Activated naive CD4-positive, alpha-beta T cell (primary cell): ENCODE measurements at places on chromosomes 7 and 10.

DNA sequence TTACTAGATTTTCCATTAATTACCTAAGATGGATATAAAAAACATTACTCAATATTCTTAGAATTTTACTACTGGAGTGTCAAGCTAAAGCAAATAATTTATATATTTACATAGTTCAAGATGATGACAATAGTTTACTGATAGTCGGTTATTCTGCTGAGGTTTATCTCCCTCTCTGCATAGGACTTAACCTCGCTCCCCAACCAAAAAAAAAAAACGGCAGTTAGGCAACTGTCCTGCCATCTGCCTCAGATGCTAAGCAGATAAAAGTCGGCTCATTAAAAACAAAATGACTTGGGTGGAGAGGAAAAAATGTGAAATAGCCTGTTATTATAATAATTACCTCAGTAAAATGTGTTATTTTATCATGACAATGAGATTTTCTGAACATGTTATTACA is 14.0 kb upstream of the ITGB8 start:
- DNase-seq, result no peak

DNA sequence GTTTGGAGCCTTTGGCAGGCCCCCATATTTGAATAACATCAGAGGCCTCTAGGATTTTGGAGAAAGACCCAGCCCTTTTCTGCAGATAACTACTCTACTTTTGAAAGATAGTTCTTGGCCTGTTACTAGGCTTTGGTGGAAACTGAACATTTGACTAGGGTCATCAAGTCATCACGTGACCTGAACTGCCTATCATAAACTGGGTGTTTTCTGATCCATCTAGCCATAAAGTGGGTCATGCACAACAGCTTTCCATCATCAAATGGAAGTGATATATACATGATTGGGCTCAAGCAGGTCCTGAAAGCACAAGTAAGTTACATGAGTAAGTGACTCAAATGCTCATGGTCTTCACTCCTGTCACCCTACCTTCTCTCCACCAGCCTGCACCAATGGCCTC is 552.3 kb upstream of the GRM3 start:
- DNase-seq, result no peak

GRCh38 chr10:124732931-124733570 is 11.1 kb downstream of the FAM53B start:
- DNase-seq, result no peak

DNA sequence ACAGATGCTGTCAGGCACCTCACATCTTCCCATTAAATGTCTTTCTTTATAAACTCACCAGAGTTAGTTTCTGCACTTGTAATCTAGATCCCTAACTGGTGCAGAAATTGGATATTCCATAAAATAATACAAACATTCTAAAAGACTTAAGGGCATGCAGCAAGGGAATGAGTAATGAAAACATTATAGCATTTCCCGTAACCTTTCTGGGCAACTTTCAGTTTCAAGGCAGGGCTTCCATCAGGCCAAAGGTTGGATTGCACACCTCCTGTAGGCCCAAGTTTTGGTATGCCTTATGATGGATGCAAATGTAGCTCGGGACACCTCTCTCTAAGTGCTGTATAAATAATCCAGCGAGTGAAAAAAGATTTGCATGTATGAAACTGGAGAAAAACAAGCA is 129.9 kb upstream of the LYZL2 start:
- DNase-seq, result no peak

DNA sequence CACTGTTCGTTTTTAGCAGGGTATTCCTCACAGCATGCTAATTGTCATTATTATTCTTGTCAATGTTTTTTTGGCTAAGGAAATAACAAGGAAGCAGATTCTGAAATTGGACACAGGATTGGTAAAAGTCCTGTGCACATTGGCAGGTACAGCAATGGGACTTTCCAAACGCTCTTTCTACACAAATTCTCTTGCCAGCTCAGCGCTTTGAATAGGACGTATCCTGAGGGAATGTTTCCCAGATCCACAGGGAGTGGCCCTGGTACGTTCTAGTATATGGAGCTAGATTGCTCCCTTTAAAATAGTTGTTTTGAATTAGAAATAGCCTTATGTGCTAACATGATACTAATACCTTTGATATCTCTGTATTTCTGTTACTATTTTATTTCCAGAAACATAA is 82.8 kb upstream of the GRB10 start:
- DNase-seq, result no peak

- DNase-seq, result no peak
Measured at GRCh38 chr10:32981760-32982159, 23.7 kb upstream of the ITGB1 start.

DNA sequence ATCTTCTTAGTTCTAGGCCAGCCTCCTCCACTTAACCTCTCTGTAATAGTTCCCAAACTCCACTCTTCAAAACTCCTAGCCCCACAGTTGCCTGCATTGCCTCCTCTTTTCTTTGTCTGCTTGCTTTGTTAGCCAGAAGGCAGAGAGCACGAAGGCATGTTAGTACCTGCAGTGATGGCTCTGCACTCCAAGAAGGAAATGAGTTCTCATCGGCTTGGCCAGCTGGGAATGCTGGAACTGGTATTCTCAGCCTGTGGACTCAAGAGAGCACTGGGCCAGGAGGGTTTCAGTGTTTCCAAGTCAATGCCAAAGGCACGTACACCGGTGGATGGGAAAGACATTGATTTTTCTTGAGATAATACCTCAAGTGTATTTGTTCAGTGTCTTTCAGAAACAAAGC is 66.3 kb upstream of the HABP2 start:
- no peak for DNase-seq

GRCh38 chr7:37893359-37893758 is 23.3 kb downstream of the SFRP4 start:
- DNase-seq, result no peak

DNA sequence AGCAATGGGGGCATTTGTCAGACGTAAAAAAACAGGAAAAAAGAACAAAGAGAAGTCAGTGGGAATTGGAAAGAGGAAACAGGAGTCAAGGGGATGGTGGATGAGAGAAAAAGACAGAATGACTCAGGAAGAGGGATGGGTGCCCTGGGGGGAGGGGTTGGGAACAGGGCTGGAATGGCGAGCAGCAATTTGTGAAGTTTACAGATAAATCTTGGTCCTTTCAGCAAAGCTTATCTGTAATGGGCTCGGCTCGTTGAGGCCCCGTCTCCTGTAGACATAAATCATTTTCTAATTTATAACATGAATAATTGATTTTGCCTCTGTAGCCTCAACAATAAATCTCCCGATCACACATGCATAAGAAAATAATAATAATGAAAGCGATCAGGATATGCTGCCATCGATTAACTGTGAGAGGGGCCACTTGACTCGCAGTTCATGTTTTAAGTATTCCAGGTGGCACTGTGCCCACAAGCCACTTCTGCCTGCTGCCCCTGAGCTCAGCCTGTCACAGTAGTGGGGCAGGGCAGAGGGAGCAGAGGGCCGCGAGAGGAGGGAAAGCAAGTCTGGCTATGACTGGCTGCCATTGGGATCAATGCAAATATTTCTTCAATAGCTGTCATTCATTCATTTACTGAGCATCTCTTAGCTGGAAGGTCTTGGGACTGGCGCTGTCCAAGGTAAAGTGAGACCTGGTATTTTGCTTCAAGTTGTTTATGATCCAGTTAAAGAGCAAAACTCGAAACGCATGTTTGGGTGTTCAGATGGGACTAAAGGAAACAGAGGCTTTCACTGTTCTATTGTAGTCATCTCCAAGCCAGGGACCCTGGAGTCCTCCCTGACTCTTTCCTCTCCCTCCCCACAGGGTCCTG is 47.4 kb upstream of the R3HCC1L start:
- DNase-seq, result no peak

- DNase-seq, result no peak
Measured at GRCh38 chr7:155291045-155291530, 6.6 kb upstream of the INSIG1 start.

- no peak for DNase-seq
Measured at GRCh38 chr7:95897557-95898251, 125.3 kb downstream of the DYNC1I1 start.

DNA sequence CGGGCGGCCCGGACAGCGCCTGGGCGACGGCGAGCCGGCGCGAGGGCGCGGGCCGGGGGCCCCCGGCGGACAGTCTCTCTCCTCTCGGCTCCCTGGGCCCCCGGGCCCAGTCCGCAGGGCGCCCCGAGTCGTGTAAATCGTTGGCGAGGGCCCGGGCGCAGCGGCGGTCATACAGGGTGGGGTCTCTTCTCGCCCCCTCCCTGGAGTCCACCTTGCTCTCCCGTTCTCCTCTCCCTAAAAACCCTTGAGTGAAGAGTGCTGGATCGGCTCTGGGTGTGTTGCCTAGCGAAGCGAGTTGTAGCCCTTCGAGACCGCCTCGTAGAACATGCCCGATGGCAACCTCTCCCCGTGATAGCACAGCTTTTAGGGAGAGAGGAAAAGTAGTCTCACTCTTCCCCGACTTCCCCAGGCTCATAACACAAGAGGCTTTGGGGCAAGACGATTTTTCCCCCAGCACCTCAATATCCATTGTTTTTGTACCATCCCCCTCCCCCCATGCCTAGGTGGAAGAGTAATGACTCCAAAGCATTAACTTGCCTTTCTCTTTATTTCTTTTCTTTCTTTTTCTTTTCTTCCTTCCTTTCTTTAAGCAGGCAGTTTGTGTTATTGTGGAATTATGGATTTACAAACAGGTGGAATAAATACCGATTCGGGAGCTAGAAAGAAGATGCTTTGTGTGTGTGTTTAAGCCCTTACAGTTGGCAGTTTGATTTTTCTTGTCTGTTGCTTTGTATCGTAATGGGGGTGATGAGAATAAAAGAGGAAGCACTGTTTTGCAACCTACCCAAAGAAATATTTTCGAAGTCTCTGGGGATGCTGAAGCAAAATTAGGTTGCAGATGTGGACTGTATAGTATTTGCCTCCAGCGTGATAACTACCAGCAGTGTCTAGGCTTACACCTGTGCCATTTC is 822 bp downstream of the SHOC2 start:
- DNase-seq, result no peak

- DNase-seq, result no peak
Measured at GRCh38 chr7:92882760-92883159, 46.4 kb upstream of the CDK6 start.

GRCh38 chr10:93065675-93066543 is 5.3 kb downstream of the CYP26C1 start:
- DNase-seq, result no peak

DNA sequence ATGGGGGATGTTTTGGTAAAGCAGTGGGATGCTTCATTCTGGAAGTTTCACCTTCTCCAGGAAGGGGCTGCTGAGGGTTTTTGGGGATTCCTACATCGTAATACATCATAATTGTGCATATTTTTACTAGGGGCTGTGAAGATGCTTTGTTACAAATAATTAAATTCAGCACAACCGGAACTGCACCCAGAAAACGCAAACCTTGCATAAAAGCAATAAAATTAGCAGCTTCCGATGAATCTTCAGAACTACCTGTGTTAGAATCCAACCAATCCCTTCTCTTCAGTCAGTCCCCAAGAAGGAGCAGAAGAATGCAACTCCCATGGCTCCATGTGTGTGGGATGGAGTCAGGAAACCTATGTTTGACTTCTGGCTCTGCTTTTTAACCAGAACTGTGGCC is 48.4 kb upstream of the HMX3 start:
- no peak for DNase-seq

DNA sequence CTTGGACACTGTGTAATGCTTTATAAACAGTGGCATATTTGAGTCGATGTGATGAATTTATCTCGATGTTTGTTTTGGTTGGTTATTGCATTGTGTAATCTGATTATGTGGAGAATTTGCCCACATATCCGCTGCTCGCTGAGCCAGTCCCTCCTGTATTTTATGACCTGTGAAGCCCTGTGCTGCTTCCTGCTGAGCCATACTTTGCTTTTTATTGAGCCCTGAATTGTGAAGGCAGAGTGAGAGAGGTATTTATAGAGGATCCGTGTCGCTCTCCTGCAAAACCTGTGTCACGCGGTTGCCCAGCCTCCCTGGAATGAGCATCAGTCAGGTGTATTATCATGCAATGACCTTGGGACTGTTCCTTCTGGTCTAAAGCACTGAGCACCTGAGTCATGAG is 253.7 kb downstream of the ARHGAP21 start:
- no peak for DNase-seq

- DNase-seq, result no peak
Measured at GRCh38 chr7:41065663-41066062, 637.2 kb downstream of the INHBA start.

- no peak for DNase-seq
Measured at GRCh38 chr7:27549606-27550005, 113.1 kb downstream of the HIBADH start.

DNA sequence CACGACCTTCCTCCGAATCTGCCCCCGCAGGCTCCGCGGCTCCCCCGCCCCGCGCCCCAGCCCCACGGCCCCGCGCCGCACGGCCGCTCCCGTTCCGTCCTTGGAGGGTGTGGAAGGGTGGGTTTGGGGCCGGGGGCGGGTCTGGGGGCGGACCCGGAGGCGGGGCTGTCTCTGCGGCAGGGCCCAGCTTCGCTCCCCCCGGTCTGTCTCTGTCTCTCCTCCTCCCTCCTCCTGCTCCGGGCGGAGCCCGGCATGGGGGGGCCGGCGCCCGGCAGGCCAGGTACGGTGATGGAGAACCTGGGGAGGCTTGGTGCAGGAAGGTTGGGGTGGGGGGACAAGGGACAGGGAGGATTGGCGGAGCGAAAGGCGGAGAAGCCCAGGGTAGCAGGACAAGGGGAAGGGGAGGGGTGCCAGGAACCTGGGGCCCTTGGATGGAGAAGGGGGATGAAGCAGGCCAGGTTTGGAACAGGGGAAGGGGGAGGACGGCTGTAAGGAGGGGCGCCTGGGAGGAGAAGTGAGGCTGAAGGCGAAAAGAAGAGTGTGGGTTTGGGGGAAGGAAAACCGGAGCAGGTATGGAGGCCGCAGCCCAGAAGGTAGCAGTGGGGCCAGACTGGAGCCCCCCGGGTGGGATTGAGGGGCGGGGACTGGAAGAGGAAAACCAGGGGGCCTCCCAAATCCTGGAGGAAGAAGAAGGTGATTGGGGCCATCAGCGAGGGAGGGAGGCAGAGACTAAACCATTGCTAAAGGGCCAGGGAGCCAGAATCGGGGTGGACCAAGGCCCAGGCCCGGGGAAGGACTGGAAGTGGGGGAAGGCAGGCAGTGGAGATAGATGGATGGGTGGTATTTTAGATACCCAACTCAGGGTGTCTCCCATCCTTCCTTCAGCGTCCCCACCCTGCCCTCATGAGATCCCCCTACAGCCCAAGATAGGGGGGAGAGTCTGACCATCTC is at the start of gene NYAP1:
Gene NYAP1 (plus strand): TSS at position 206 of the 951 bp plus-strand sequence. CDS start 1,385 bp downstream, outside the sequence.
- peak; percentile 71 for DNase-seq

DNA sequence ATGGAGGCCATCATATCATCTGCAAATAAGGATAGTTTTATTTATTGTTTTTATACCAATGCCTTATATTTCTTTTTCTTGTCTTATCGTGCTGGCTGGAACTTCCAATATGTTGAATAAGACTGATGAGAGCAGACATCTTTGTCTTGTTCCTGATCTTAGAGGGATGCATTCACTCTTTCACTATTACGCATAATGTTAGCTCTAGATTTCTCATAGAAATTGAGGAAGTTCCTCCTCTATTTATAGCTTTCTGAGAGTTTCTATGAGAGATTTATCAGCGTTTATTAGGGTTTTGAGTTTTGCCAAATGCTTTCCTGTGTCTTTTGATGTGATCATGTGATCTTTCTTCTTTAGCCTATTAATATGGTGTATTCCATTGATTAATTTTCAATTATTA is 49.3 kb downstream of the COL28A1 start:
- DNase-seq, result no peak

- no peak for DNase-seq
Measured at GRCh38 chr7:29194206-29194593, 375 bp upstream of the CHN2 start.
